Activated B cell treated with CpG ODN at 0.5 μM for 24 hours (primary cell): ENCODE measurements at places on chromosomes 11 and 22. TPM values are rescaled to one million over a fixed set of nuclear protein-coding genes. Genes with fewer than 3 reads are reported as not detected.

DNA sequence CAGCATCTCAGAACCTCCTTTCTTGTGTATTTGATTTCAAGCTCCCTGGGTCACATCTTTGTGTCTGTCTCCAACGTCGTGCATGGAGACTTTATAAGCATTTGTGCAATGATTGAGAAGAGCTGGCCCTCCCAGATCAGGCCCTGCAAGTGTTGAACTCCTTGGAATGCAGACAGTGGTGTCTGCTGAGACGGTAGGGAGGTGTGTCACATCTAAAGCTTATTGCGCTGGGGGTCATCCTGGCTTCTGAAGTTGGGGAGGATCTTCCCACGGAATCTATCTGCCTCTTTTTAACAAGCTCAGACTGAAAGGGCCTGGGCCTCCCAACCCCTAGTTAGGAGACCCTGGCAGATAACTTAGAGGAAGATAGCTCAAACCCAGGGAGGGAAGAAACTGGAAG lies 6.7 kb downstream of the APLNR start:
- no peaks in the 10 kb centered on the region for H3K36me3 ChIP-seq
- peaks cover 34% of the 10 kb centered on the region for H3K27me3 ChIP-seq
- no peaks in the 10 kb centered on the region for H3K4me1 ChIP-seq
- no peak overlapping the region for H3K27ac ChIP-seq
- DNase-seq, result no peak
- H3K4me3 ChIP-seq, result no peak overlapping the region

- no peak overlapping the region for H3K4me3 ChIP-seq
- H3K36me3 ChIP-seq, result no peaks in the 10 kb centered on the region
- H3K27me3 ChIP-seq, result peaks cover 55% of the 10 kb centered on the region
Measured at GRCh38 chr11:43558556-43559127, 121.9 kb upstream of the HSD17B12 start.

Gene PIK3IP1
- total RNA-seq, result 20.3 and 21.0 TPM in 2 replicates

DNA sequence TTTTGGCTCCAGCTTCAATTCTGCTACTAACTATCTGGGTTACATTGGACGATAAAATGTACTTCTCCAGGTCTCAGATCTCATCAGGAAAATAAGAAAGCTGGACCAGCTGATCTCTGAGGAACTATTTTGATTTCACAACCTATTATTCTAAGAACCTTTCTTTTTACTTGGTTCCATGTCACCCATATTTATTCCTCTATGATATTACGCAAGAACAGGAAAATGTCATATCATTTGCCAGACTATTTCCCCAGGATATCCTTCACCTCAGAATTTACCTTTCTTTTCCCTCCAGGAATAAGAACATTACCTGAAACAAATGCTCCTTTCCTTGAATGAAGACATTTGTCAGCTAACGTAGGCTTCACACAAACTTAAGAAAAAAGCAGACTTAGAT lies 387.5 kb upstream of the RAG2 start:
- no peak for DNase-seq
- no peaks in the 10 kb centered on the region for H3K4me1 ChIP-seq
- no peaks in the 10 kb centered on the region for H3K36me3 ChIP-seq
- no peaks in the 10 kb centered on the region for H3K27me3 ChIP-seq

GRCh38 chr11:12235947-12236743 lies 125.8 kb downstream of the MICAL2 start:
- H3K4me1 ChIP-seq, result peaks cover 8% of the 10 kb centered on the region
- DNase-seq, result no peak
- H3K36me3 ChIP-seq, result no peaks in the 10 kb centered on the region
- no peak overlapping the region for H3K27ac ChIP-seq
- peaks cover 9% of the 10 kb centered on the region for H3K27me3 ChIP-seq
- H3K4me3 ChIP-seq, result no peak overlapping the region
